CD4-positive, alpha-beta T cell treated with Interleukin-1 beta for 1 hour (primary cell): ENCODE measurements at places on chromosomes 5 and 9.
A peak's percentile ranks its signal among the peaks of the same experiment; 100 is the strongest.

DNA sequence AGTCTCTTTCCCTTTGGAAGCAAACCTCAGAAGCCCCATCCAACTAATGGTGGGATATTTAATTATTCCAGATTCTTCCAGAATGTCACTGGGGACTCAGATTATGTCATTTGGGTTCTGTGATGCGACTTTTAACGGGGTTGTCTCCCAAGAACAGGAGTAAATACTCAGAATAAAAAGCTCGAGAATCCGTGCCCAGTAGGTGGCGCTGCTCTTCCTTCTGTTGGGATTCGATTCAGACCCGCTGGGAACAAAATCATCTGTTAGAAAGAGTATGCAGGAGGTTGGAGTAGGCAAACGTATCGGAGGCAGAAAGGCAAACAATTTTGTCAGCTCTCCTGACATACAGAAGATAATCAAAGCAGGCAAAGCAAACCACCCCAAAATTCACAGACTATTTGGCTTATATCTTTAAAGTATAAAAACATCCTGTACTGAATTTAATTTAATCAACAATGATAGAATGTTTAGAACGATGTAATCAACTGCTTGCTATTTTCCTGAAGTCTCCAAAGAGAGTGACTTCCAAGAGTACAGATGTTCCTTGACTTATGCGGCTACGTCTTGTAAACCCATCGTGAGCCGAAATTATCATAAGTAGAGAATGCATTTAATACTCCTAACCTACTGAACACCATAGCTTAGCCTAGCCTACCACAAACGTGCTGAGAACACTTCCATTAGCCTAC lies 169.8 kb upstream of the RAI14 start:
- DNase-seq, result peak; percentile 47

GRCh38 chr5:78235289-78235688 lies 59.2 kb downstream of the AP3B1 start:
- DNase-seq, result no peak

- DNase-seq, result no peak
These were observed 8.4 kb upstream of the MAST4 start for GRCh38 chr5:66587771-66588170.

DNA sequence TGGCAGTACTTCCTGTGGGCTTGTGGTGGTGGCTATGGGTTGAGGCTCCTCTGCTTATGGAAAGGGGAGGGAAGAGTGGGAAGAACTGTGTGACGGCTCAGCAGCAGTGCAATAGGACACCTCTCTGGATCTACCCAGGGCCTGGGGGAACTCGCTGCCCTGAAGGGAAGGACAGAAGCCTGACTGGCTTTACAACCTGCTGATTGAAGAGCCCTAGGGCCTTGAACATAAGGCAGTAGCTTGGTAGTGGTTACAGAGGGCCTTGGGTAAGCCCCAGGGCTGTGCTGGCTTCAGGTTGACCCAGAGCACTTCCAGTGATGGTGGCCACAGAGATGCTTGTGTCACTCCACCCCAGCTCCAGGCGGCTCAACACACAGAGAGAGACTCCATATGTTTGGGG lies 5.5 kb downstream of the CCIN start:
- no peak for DNase-seq

GRCh38 chr5:153276151-153276550 lies 214.3 kb upstream of the GRIA1 start:
- DNase-seq, result no peak

DNA sequence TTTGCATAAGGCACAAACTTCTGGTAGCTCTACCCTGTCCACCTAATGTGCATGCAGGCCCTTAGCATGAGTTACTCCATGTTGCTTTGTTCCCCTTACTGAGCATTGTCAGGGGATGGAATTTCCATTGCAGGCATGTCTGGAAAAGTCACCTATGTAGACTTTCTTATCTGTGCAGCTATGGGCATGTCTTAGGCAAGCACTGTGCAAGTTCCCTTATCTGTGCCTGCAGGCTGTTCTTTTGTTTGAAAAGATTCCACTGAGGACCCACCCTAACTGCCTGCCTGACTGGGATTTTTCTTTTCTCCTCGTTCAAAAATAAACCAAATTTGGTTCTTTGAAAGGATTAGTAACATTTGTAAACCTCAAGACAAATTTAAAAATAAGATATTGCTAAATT lies 587.0 kb downstream of the CDH18 start:
- DNase-seq, result no peak
